Globus pallidus (tissue), 1 donor: ENCODE measurements at places on chromosomes 7 and 10.

DNA sequence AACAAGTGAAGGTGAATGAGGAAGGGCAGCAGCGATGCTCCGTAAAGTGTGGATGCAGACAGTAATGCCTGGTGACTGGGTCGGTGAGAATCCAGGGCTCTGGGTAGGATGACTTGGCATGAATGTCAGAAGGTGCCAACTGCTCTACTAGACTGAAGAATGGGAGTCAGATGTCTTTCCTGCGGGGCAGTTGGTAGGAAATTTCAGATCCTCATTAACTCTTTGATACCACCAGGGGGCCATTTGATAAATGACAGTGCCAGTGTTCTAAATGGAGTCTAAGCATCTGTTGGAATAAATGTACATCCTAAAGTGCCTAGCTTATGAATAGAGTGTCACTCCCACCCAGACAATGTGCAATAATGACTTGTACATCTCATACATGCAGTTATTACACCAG lies 462.0 kb downstream of the GRM8 start:
- DNase-seq, result no peak

DNA sequence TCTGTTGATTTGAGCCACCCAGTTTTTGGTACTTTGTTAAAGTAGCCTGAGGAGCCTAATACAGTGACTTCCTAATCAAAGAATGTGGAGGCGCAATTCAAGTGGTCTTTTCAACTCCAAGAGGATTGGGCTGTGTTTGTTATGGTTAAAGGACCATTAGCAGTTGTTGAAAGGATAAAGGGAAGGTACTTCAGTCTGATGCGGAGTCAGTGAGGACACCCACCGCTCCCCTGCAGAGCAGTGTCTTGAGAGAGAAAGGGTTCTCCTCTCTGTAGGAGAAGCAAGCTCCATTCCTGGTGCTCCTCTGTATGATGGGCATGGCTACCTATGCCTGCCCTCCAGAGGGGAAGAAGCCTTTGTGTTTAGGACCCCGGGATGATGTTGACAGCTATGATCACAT lies 590.6 kb upstream of the C7orf33 start:
- no peak for DNase-seq

DNA sequence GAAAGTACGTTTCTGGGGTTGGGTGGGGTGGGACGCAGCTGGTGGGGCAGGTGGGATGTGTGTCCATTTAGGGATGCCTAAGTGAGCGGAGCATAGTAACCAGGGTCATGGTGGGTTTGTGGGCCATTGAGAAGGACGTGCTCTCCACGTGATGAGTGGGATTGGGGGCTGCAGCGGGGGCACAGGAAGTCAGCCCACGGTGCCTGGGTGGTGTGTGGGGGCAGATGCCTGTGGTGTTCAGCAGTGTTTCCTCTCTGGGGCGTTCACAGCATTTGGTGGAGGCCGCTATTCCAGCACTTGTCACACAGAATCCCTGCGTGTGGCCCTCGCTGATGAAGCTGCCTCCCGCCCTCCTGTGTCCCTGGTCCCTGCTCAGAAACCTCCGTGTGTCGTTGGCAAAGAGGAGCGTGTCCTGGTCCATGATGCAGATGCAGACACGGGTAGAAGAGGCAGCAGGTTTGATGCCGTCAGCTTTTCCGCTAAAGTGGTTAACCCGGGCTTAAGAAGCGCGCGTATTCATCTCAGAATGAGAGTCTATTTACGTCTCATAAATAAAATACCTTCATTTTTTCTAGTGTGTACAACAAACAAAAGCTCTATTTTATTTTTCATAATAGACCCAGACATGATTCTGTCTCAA lies 274.2 kb downstream of the ADARB2 start:
- DNase-seq, result no peak

GRCh38 chr7:20776214-20776911 lies 10.3 kb downstream of the SP8 start:
- DNase-seq, result no peak

- DNase-seq, result no peak
Observed at GRCh38 chr10:1084011-1084950, 28.1 kb downstream of the WDR37 start.

DNA sequence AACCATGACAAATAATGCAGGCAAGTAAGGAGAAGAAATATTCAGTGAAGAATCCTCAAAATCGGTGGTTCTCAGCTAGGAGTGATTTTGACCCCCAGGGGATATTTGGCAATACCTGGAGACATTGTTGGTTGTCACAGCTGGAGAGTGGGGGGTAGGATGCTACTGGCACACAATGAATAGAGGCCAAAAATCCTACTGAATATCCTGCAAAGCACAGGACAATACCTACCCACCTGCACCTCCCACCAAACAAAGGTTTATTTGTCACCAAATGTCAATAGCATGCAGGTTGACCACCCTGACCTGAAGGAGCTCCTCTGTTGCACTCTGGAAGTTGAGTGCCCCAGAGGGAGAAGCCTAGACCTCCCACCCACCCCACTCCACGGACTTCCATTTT lies 1028.6 kb downstream of the CNTNAP2 start:
- DNase-seq, result no peak

- no peak for DNase-seq
Observed at GRCh38 chr7:28882869-28883470, 75.2 kb downstream of the TRIL start.
